ENCODE measurements at places on chromosomes 12 and 14.

DNA sequence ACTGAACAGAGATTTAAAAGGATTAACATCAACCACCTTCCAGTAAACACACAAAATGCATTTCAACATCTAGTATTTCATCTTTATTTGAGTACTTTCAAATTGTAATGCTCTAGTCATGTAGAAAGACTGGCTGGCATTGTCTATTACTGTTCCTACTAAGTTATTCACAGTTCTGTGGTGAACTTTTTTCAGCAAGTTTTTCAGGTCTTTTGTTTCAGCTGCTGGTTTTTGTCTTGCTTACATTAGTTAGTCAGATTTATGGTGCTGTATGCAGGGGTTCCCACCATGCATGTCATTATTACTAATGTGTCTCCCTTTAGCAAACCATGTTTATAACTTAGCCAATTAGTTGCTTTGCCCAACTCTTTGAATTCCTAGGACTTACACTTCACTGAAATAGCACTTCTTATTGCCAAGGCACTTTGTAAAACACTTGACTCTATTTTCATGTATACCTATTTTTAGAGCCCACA lies 253.4 kb upstream of the KITLG start:
- no peak for DNase-seq

DNA sequence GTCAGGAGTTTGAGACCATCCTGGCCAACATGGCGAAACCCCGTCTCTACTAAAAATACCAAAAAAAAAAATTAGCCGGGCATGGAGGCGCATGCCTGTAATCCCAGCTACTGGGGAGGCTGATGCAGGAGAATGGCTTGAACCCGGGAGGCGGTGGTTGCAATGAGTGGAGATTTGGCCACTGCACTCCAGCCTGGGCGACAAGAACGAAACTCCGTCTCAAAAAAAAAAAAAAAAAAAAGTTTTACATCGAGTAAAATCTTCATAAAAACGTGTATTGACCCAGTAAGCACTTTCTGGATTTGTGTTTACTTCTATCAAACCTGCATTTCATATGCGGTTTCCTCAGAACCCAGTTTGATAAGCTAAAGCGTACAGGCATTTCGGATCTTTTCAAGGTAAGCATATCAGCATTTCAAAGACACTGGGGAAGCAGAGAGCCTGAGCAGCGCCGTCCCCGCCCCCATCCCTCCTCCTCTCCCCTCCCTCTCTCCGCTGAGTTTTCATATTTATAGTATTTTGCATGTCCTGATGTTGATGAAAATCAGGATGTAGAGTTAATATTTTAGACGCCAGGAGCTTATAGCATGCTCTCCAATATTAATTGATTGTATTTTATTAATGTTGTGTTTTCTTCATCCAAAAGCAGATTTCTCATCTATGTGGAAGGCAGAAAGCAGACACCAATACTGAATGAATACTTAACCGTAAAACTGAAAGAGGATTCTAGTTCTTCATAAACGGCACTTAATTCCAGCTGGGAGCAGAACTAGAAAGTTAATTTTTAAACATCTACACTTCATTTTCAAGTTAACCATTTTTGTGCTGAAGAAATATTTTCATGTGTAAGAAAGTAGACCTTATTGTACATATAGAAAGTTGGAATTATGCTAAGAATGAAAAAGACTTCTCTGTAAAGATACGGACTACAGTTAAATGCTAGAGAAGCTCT lies 9.2 kb upstream of the HIP1R start:
- DNase-seq = peak; percentile 86

DNA sequence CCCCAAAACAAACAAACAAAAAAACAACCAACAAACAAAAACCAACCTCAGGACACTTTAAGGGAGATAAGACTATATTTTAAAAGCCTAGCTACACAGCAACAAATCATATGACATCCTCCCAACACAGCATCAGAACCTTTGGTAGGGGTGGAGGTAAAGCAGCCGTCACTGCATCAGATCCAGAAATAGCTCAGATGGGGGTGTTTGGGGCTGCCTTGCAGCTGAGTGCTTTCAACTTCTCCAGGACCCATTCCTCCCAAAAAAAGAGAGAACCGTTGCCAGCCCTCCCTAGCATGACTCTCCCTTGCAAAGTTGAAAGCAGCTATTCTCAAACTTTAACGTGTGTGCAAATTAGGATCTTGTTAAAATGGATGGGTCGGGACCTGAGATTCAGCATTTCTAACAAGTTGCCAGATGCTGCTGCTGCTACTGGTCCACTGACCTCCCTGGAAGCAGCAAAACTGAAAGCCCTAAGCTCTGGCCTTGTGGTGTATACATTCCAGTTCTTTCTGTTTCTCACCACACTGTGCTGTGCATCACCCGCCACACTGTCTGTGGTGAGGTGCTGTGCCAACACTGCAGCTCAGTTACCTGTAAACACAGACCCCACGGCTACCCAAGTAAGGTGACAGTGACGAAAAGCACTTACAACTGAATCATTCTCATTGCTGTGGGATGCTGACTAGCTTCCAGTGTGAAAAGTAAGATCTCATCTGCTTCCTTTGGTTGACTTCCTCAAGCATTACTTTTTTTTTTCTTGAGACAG lies 54.0 kb downstream of the SLC38A1 start:
- no peak for DNase-seq

- DNase-seq = peak; percentile 100
Measured at GRCh38 chr12:65656891-65657351, 167.4 kb upstream of the HMGA2 start.

DNA sequence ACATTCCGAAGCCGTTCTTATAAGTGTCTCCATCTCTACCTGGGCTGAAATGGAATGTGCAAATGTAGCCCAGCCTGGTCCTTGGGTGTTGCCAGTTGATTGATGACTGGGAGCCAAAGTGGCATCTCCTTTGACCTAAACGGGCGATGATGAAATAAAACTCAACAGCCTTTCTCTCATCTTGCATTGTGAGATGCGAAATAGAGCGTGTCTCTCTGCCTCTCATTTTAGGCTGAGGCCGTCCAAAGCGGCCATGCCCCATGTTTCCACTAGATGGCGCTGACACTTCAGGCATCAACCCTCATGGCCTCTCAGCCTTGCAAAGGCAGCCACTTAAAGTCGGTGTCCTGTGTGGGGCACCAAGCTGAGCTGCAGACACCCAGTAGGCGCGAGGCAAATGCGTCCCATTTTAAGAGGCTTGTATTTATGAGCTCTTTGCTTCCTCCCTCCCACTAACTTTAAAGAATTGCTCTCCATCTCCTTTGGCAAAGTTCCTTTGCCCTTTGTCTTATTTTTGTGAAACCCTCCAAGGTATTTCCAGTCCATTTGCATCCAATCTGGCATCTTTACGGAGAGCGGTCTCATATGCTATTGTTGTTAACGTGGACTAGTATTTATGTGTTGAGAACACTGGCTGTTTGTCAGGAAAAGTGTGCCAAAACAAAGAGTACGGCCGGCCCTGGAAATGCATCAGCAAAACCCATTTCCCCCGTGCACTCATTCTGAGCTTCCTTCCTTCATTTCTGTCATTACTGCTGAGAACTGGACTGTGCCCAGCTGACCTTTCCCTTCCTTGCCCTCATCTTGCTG lies 25.0 kb downstream of the GPRC5A start:
- peak; percentile 87 for DNase-seq

GRCh38 chr12:34350092-34351041 lies 328.1 kb downstream of the ALG10 start:
- DNase-seq = no peak

- DNase-seq = no peak
Measured at GRCh38 chr14:34224221-34224620, 237.8 kb downstream of the SPTSSA start.

DNA sequence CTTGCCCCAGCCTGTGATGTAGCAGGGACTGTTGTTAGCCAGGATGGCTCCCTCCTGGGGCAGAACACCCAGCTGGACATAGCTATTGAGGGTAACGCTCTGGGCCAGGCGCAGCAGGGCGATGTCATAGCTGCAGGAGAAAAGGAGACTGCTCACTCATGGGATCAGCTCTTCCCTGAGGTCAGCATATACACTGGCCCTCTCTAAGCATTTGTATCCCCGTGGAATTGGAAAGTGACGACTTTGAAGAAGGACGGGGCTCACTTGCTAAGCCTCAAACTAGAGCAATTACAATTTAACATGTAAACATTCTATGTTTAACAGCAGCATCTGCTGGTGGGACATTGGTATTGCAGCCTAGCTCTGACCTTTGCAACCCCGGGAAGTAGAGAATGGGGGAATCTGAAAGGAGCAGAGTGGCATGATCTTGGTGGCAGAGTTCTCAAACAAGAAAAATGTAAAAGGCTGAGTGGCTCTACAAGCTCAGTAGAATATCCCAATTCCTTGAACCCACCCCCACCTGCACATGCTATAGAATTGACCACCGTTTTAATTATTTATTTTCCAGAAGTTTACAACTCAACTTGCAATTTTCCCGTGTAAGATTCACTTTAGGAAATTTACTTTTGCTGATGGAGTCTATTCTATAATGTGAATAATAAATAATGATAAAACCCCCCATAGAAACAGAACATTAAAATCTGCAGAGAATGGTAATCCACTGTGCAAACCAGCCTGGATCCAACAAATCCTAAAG lies 5.0 kb downstream of the CELA1 start:
- peak; percentile 84 for DNase-seq

Measured in ACHN (cell line).